ENCODE measurements at places on chromosomes 5 and 9. TPM values are rescaled to one million over a fixed set of nuclear protein-coding genes. Genes with fewer than 3 reads are reported as not detected.

- DNase-seq = no peak
Observed at GRCh38 chr5:172147857-172148256, 40.2 kb downstream of the STK10 start.

The BAAT gene
- total RNA-seq = 1.0 TPM

The PRSS3 gene
- total RNA-seq = not detected

GRCh38 chr5:106094204-106094607, 1576.5 kb downstream of the EFNA5 start:
- no peak for DNase-seq

- no peak for DNase-seq
Observed at GRCh38 chr5:28265877-28266276, 1227.5 kb upstream of the CDH9 start.

- no peak for DNase-seq
Observed at GRCh38 chr5:18010053-18010452, 375.8 kb downstream of the TAF11L14 start.

The CENPK gene
- total RNA-seq = 2.3 TPM

The CMYA5 gene
- 2.7 TPM for total RNA-seq

GRCh38 chr5:159257629-159258283, 5.3 kb upstream of the UBLCP1 start:
- no peak for DNase-seq

GRCh38 chr9:1879501-1879900, 135.6 kb upstream of the SMARCA2 start:
- no peak for DNase-seq

- DNase-seq = no peak
Observed at GRCh38 chr5:570886-571285, 41.3 kb upstream of the CEP72 start.

DNA sequence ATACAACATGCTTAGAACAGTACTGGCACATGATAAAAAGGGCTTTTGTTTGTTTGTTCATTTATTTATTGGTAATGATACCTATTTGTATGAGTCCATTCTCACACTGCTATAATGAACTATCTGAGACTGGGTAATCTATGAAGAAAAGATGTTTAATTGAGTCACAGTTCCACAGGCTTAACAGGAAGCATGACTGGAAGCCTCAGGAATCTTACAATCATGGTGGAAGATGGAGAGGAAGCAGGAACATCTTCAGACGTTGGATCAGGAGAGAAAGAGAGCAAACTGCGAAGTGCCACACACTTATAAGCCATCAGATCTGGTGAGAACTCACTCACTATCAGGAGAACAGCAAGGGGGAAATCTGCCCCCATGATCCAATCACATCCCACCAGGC, 847.7 kb downstream of the CDH18 start:
- DNase-seq = no peak

GRCh38 chr5:593511-593910, 18.6 kb upstream of the CEP72 start:
- DNase-seq = peak; percentile 38

DNA sequence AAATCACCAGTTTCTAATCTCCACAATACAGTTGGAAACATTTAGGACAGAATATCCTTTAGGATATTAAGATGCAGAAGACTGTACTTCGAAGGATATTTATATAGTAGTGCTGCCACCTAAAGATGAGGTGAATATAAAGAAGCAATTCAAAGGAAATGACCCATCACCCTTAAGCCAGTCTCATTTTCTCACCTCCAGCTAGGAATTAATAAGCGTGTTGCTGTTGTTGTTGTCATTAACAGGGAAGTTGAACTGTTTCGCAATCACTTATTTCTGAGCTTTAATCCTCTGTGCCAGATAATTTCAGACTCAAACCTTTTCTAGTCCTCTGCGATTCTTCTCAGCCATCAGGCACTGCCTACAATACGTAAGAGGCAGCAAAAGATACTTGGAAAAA, 7.8 kb upstream of the PURA start:
- no peak for DNase-seq

- DNase-seq = no peak
Observed at GRCh38 chr5:170885809-170886208, 24.0 kb downstream of the RANBP17 start.

GRCh38 chr9:126982215-126983002, 67.8 kb downstream of the RALGPS1 start:
- DNase-seq = no peak

- DNase-seq = no peak
Observed at GRCh38 chr9:93461414-93461743, 8.0 kb upstream of the FAM120AOS start.

GRCh38 chr5:61915646-61916045, 390.4 kb upstream of the KIF2A start:
- no peak for DNase-seq

The NAA35 gene
- total RNA-seq = 20.3 TPM

The LCN9 gene
- total RNA-seq = not detected

DNA sequence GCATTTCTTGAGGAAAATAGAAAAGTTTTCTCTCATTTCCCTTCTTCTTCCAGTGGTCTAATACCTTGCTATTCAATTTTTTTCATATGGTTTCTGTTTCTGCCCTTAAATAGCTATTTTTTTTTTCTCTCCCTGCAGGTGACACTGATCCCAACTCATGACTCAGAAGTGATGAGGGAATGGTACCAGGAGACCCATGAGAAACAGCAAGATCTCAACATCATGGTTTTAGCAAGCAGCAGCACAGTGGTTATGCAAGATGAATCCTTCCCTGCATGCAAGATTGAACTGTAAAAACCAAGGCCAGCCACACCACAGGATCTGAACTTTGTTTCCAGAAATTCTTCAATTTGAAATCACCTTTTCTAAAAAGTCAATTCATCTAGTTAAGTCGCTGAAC, 97.7 kb downstream of the MAP1B start:
- no peak for DNase-seq

The SPINK4 gene
- not detected for total RNA-seq

DNA sequence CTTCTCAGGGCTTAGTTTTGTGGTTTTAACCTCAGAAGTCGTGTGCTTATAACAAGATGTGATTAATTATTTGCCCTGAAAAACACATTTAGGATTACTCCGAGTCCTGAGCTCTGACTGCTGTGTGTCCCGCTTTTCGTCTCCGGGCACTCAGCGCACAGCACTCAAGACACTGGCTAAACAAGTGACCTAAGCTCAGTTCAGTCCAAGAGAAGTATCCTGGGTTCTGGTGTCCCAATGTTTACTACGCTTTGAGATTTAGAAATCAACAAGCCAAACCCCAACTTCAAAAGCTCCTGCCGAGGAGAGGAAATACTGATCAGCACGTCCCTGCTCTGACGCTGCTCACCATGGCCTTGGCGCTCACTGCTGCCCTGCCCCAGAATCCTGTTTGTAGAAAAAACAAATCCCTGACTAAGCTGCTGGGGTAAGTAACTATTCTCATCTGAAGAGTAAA, 53.2 kb downstream of the IPPK start:
- DNase-seq = no peak

The ZDHHC11B gene
- 8.0 TPM for total RNA-seq

GRCh38 chr9:4741365-4742089, 525 bp upstream of the AK3 start:
- DNase-seq = peak; percentile 72

- DNase-seq = no peak
Observed at GRCh38 chr9:121399126-121399882, 29.3 kb upstream of the STOM start.

- no peak for DNase-seq
Observed at GRCh38 chr5:102937894-102938293, 182.0 kb downstream of the GIN1 start.

The AMBP gene
- 0.67 TPM for total RNA-seq

DNA sequence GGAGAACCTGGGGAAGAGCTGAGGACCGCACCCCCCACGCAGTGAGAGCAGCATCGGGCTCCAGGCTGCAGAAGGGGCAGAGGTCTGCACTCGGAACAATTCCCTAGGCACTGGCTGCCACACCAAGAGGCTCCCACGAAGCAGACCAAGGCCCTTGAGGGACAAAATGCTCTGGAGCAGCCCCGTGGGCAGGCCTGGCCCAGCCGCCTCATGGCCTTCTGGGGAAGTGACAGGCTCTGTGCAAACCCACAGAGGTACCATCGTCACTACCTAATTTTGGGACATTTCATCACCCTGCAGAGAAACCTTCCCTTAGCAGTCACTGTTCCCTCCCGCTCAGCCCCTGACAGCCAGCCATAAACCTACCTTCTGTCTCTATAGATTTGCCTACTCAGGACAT, 15.9 kb downstream of the FBXW5 start:
- peak; percentile 66 for DNase-seq

The MOB3B gene
- total RNA-seq = 17.8 TPM

The DMRT3 gene
- not detected for total RNA-seq

- DNase-seq = no peak
Observed at GRCh38 chr5:133467826-133468463, 144.4 kb downstream of the FSTL4 start.

- DNase-seq = no peak
Observed at GRCh38 chr5:133475986-133476385, 136.4 kb downstream of the FSTL4 start.

- no peak for DNase-seq
Observed at GRCh38 chr5:72587661-72588308, 80.6 kb upstream of the ZNF366 start.

GRCh38 chr5:125823572-125823971, 599.6 kb upstream of the GRAMD2B start:
- DNase-seq = no peak

DNA sequence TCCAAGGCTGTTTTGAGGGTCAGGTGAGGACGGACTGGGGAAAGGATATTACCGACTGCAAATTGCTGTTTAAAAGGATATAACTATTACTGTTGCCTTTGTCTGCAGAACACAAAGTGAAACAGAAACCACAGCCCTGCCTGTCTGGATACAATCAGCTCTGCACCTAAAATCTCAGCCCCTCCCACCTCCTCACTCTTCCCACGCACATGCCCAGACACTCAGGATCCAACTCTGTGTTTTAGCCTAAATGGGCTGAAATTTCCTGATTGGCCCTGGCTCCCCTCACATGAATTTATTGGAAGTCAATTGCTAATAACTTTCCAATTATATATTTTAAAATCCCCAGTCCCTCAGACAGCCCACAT, 176.3 kb upstream of the PPP1R26 start:
- DNase-seq = no peak

- DNase-seq = no peak
Observed at GRCh38 chr5:146797658-146798057, 80.9 kb downstream of the PPP2R2B start.

Measured in upper lobe of right lung (tissue), 1 donor.